Stimulated activated CD4-positive, alpha-beta T cell treated with anti-CD3 and anti-CD28 coated beads, Interleukin-1b, Interleukin-23, amount 100 ng/mL, for 48 hours (primary cell): ENCODE measurements at places on chromosomes 1 and 21.
A peak's percentile ranks its signal among the peaks of the same experiment; 100 is the strongest.

GRCh38 chr1:203144661-203145060, 17.1 kb downstream of the ADORA1 start:
- DNase-seq = no peak

DNA sequence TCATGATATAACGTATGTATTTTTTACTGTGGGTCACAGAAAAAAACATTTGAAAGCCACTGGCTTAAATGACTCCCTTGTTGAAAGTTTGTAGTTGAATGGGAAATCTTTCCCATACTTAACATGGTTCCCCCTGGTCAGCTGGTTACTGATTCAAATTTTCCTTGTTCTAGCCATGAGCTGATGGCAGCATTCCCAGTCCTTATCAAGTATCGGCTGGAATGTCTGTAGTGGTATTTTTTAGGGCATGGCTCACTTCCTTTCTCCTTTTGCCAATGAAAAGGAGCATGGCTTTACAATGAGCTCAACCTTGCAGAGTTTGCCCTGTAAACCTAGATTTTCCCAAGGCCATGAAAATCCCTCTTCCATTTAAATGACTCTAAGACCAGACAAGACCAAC, 55.7 kb downstream of the GIPC2 start:
- no peak for DNase-seq

- DNase-seq = no peak
These were observed 2.5 kb downstream of the FCRL2 start for GRCh38 chr1:157774412-157774811.

GRCh38 chr1:228343191-228343661, 63.4 kb downstream of the TRIM11 start:
- no peak for DNase-seq

DNA sequence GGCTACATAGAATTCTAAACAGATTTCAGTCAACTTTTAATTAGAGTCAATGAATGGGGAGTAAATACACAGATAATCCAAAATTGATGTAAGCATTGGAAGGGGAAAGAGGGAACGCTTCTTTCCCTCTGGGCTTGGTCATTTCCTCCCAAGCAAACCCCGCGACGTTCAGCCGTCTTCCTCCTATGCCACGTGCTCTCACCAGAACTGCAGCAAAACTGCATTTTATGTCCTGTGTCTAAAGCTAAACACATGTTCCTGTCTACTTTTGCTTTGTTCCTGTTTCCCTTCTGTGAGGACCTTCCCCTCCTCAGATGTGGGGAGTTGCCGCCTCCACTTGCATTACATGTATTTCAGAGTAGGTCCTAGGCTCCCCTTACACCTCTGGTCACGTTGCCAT, 27.2 kb downstream of the UTP25 start:
- no peak for DNase-seq

DNA sequence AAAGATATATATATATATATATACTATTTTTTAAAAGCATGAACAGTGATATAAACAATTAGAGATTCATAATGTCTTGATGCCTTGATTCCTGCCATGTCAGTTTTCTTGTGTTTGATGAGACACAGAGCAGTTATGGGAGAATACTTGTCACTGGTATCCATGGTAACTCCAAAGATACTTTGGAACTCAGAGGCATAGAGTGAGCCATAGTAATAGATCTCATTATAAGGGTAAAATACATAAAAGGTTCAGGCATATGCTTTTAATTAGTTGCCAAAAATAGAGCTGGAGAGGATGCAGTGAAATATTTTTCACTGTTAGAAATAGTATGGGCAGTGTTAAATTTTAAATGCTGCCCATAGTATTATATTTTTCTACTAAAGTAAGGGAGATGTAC, 134.1 kb downstream of the SYT14 start:
- DNase-seq = no peak

DNA sequence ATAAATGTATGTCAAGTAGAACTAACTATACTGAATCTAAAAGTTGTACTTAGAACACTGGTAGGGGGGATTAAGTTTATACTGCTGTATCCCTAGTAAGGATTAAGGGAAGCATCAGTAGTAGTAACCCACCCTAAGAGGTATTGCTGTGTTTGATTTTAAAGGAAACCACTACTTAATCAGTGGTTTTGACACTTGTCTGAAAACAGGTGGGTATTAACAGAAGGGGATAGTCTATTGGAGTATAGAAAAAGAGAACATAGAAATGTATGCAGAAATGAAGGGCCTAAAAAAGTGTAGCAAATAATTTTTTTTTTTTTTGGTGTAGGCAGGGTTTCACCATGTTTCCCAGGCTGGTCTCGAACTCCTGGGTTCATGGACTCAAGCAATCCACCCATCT, 2.2 kb downstream of the MIGA1 start:
- DNase-seq = no peak

GRCh38 chr1:208988811-208989222, 594.7 kb upstream of the CAMK1G start:
- DNase-seq = no peak

DNA sequence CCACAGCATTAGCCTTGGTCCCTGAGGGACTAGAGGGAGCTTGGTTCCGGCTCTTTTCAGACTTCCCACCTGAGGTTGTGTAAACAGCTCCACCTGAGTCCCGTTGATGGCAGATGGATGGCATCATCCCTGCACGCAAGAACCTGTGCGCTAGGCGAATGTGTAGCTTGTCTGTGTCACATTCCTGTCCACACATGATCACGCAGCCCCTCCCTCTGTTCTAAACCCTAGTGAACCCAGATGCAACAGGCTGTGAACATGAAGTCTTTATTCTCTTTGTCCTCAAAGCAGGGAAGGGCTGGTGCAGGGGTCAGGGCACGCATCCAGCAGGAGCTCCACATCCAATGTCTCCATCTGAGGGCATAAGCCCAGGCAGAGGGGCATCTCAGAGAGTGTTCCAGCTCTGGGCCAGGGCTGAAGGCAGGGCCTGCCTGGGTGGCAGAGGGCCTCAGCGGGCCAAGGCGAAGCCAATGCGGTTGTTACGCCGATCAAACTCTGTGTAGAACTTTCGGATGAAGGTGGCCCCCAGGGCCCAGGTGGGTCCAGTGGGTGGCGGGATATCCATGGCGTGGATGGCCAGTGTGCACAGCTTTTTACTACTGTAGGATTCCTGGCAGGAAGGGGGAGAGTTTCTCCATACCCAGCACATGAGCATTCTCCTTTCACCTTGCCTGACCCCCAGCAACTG, 2.9 kb upstream of the ETNK2 start:
- DNase-seq = no peak

DNA sequence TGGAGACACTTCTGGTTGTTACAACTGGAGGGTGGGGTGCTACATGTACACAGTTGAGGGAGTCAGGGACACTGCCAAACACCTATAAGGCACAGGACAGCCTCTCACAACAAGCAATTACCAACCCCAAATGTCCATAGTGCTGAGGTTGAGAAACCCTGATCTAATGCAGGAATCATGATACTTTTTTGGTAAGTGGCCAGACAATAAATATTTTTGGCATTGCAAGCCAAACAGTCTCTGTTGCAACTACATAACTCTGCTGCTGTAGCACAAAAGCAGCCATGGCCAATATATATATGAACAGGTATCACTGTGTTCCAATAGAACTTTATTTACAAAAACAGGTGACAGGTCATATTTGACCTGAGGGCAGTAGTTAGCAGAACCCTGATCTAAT, 177.5 kb downstream of the ASTN1 start:
- DNase-seq = no peak

DNA sequence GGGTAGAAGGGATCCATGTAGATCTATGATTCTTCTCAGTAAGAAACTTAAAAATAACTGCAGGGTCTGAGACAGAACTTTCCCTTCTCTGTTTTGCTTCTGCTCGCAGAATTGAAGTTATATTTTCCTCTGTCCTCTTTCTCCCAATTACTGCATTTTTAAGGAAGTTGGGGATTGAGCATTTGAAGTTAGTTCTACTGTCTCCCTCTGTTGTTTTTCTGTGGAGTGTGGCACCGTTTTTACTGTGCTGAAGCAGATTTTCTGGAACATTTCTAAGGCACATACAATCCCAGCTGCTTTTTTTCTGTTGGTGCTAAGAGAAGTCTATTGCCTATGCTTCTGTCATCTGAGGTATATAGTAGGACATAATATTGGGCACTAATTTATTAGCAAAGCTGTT, 43.3 kb downstream of the RASAL2 start:
- no peak for DNase-seq

DNA sequence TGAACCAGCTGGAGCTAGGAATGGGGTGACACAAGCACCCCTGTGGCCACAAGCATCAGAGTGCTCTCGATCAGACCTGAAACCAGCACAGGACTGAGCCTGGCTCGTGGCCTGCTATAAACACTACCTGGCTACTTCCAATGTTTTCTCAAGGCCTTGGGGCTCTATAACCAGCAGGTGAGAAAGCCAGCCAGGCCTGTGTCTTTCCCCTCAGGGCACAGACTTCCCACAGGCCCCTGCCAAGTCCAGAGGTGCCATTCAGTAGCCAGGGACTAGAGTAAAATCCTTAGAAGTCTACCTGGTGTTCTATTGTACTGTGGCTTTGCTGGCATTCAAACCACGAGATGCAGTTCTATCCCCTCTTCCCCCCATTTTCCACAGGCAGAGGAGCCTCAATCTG, 22.6 kb downstream of the OR2G3 start:
- DNase-seq = no peak

DNA sequence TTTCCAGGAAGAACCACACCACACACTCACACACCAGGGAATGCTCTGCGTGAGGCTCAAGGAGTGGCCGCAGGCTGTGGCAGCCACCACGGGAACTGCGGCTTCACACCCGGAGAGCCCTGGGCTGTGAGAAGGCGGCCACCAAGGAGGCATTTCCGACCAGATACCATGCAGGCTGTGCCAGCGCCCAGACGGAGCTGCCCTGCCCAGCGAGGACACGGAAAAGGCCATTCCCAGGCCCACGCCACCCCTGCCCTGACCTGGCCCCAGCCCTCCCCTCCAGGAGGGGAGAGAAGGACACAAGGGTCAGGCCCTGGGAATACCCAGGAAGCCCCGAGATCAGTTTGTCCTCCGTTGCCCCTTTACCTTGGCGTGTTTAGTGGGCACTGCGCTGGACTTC, 119.3 kb downstream of the NPHP4 start:
- DNase-seq = no peak

GRCh38 chr1:203625628-203626019, 1.0 kb upstream of the ATP2B4 start:
- DNase-seq = peak; percentile 56

GRCh38 chr1:106465666-106466065, 590.8 kb upstream of the PRMT6 start:
- DNase-seq = no peak

DNA sequence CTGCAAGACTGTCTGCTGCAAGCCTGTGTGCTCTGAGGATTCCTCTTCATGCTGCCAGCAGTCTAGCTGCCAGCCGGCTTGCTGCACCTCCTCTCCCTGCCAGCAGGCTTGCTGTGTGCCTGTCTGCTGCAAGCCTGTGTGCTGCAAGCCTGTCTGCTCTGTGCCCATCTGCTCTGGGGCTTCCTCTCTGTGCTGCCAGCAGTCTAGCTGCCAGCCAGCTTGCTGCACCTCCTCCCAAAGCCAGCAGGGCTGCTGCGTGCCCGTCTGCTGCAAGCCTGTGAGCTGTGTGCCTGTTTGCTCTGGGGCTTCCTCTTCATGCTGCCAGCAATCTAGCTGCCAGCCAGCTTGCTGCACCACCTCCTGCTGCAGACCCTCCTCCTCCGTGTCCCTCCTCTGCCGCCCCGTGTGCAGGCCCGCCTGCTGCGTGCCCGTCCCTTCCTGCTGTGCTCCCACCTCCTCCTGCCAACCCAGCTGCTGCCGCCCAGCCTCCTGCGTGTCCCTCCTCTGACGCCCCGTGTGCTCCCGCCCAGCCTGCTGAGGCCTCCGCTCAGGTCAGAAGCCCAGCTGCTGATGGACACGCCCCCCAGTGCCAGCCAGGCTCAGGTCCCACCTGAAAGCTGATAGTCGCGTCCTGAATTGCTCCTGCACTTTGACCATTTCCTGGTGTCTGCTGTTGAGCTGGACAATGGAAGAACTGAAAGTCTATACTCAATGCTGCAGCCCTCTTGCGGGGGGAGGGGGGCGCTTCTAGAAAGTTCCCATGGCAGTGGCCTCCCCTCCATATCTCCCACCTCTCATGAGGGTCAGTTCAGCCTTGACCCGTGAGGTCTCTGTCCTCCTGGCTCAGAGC, 1.2 kb downstream of the KRTAP10-4 start:
- no peak for DNase-seq

DNA sequence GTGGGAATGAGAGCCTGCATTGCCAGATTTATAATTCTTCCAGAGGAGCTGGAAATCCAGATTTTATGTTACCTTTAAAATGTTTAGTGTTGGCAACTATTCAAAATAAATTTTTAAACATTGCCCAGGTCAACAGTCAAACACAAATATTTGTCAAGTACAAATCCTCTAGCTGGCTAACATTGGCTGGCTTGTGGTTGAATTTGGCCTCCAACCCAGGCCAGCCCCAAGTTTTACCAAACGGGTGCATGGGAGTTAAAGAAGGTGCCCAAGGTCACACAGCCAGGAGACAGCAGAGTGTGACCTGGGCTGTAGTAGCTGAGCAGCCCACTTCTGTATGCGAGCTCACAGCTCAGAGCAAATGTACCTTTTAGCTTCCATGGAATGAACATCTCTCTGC, 240.6 kb downstream of the DSCAM start:
- no peak for DNase-seq

DNA sequence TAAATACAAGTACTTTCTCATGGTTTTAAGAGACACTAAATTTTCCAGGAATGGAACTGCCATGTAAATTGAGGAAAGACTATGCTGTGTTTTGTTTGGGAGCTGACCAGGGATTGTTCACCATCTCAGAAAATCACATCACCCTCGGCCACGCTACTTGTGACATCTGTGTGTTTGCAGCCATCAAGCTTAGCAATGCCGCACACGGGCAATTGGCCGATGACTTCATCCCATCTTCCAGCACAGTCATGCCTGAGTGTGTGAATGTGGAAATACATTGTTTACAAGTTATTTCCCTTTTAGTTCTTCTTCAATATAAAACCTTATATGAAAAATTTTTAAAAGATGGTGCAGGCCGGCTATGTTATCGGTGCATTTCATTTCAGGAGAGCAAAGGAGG, 121.6 kb downstream of the GLIS1 start:
- DNase-seq = no peak

DNA sequence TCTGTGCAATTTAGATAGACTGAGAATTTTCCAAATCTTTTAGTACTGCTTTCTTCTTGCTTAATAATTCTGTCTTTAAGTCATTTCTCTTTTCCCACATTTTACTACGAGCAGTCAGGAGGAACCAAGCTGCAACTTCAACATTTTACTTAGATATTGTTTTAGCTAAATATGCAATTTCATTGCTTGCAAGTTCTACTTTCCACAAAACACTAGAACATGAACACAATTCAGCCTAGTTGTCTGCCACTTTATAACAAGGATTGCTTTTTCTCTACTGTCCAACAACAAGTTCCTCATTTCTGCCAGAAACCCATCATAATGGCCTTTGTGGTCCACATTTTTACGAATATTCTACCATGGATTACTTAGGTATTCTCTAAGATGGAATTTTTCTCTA, 36.6 kb downstream of the SORT1 start:
- no peak for DNase-seq

GRCh38 chr21:40294345-40294744, 427.1 kb downstream of the PCP4 start:
- DNase-seq = no peak
